Right forelimb (tissue), 1 donor: ENCODE measurements at places on chromosomes 3 and 15.

- DNase-seq = no peak
These were observed 34.7 kb upstream of the GCSAM start for GRCh38 chr3:112167758-112168157.

DNA sequence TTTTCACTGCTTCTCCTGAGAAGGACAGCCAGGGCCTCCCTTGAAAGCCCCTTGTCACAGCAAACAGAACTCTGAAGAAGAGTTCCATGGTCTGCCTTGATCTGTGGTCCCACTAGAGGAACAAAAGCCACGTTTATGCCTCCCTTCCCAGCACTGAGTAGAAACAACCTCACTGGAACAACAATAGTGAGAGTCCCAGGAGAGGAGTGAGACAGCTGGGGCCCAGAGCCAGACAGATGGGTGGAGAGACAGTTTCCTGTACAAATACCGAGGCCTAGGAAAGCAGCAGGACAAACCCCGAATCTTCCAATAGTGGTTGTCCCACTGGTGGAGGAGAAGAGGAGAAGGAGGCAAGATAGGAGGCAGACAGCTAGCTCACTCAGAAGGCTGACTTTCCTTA, 106.1 kb downstream of the WDR76 start:
- no peak for DNase-seq

- DNase-seq = no peak
These were observed 556.9 kb upstream of the CFAP20DC start for GRCh38 chr3:59606638-59607266.

DNA sequence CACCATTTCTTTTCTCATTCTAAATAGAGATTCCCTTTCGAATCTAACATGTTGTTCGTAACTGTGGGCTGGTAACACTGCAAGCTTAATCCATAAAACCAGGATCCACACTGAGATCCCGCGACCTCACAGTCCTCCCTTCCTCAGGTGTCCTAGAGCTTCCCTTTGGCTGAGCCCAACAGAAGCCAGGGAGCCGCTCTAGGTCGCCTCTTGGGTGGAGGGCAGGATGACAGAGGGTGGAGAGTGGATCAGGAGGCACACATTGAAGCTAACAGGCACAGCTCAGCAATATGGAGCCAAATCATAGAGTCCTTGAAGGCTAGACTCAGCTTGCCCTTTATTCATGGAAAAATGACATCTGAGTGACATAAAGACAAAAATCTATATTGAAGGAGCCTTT, 44.7 kb upstream of the DLG1 start:
- DNase-seq = no peak

DNA sequence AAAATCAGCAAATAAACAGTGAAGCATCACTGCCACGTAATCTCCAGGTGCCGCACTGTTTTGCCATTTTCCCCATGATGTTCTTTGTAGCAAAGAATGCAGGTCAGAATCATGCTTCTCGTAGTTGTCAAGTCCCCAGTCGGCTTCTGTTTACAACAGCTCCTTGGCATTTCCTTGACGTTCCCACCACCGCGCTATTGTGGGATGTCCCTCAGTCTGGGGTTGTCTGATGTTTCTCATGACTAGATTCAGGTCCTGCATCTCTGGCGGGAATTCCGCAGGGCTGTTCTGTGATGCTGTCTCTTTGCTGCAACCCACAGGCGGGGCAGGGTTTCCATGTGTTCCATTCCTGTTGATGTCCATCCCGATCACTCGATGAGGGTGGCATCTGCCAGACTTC, 117.9 kb upstream of the SMAD3 start:
- no peak for DNase-seq

DNA sequence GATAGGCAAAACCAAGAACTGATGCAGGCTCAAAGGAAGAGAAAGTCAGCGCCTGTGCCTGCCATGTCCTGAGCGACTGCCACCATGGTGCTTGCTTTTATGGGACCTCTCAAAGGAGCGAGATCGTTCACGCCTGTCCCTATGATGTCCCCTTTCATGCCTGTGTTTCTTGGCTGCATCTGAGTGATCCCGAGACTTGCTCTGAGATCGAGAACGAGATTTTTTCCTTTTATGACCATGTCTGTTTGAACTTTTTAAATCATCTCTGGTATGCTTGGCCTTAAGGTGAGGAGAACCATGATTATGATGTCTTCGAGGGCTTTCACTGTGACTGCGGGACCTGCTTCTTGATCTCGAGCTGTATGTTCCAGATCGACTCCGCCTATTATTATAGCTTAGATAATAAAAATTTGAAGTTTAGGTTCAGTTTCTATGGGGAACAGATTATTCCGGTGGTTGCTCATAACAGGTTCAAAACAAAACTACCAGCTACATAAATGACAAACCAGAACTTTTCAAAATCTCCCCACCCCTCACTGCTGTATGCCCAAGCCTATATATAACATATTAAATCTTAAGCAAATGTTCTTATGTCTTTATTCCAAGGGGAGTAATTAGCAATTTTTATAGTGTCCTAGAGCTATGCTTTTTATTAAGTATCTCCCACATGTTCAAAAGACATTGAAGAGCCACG, 11.6 kb downstream of the CCNL1 start:
- DNase-seq = no peak
